Eye (tissue), 1 donor: ENCODE measurements at places on chromosomes 6 and 20.

GRCh38 chr6:42979523-42980177 lies 669 bp upstream of the PEX6 start:
- no peak for DNase-seq

DNA sequence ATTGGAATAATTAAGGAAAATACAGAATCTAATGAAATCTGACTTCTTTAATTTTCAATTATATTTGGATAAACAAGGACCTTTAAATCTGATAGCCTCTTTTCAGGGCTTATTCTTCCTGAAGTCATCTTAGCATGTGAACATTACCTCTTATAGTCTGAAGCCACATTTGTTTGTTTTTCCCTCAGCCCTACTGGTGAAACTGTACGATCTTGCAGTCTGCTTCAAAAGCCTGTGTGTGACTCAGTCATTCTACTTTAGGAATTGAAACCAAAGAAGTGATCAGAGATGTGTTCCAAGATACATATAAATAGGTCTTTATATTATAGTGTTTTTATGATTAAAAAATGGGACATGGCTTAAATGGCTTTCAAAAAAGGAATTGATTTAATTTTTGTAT lies 67.5 kb downstream of the MACROD2 start:
- no peak for DNase-seq

GRCh38 chr6:134047673-134048072 lies 4.8 kb downstream of the SLC2A12 start:
- no peak for DNase-seq

GRCh38 chr6:144029452-144029851 lies 21.4 kb upstream of the PLAGL1 start:
- DNase-seq: no peak

DNA sequence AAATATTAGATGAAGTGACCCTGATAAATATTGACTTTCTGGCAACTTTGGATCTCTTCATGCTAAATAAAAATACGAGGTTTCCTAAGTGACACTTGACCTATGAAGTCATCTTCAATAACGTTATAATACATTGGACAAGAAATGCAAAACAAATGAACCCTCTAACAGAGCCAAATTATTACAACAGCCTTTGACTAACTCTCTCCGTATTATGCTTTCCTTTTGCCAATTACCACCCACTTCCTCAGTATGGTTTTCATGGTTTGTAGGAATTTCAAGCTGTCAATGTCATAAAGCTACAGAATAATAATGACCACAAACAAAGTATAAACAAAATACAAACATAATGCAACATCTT lies 210.5 kb downstream of the MOXD1 start:
- no peak for DNase-seq

GRCh38 chr6:90195094-90195829 lies 101.4 kb downstream of the BACH2 start:
- DNase-seq: peak; percentile 70

- no peak for DNase-seq
Measured at GRCh38 chr6:1087154-1087843, 224.6 kb upstream of the FOXQ1 start.
